GM19239 (cell line): ENCODE measurements at places on chromosomes 16 and 17.

DNA sequence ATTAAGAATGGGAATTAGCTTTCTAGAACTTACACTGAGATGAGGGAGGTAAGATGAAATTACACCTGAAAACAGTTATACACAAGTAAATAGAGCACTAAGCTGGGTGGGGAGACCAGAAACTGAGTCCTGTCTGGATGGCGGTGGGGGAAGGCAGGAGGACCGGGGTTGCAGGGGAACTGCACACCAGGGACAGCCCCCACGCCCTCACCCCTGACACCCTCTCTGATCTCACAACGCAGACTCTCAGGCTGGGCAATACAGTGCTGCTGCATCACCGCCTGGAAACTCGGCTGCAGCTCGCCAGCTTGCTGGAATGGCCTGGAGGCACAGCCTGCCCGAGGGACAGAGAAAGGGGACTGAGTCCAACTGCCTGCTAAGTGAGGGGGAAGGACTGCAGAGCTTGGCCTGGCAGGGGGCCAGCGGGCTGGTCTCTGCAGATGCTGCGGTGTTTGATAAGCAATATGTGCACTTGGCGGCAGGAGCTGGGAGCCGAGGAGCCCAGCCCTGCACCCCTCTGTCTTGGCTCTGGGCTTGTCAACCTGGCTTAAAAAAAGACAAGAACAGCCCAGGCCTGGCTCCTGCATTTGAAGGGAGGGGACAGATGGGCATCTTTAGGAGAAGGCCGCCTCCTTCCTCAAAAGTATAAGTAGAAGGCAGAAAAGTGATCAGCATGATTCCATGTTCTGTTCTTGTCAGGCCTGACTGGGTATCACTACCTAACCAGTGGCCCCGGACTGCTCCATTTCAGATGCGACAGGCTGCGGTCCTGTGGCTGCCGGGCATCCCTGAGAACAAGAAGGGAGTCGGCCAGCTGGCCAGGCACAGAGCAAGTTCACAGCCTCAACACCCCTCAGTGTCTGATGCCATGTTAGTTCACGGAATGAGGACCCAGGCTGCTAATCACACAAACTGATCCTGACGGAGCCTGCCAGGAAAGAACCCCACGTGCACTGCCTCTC, 30.2 kb downstream of the SPHK1 start:
- no peak for DNase-seq

DNA sequence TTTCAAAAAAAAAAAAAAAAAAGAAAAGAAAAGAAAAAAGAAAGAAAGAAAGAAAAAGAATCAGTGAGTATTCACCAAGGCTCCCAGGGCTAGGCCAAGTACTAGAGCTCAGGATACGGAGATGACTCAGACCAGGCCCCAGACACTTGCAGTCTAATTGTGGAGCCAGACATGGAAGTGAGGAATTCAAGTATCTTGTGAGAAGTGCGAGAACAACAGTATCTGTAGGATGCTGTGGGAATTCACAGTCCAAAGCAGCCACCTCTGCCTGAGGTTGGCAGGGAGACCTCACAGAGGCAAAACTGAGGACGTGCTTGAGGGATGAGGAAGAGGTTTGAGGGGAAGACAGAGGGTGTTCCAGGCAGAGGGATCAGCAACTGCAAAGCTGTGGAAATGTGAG, 14.0 kb upstream of the ALDOA start:
- DNase-seq: no peak

GRCh38 chr17:49590874-49591273, 15.2 kb downstream of the NXPH3 start:
- no peak for DNase-seq

- DNase-seq: no peak
These were observed 23.2 kb upstream of the NACA2 start for GRCh38 chr17:61614219-61614618.

DNA sequence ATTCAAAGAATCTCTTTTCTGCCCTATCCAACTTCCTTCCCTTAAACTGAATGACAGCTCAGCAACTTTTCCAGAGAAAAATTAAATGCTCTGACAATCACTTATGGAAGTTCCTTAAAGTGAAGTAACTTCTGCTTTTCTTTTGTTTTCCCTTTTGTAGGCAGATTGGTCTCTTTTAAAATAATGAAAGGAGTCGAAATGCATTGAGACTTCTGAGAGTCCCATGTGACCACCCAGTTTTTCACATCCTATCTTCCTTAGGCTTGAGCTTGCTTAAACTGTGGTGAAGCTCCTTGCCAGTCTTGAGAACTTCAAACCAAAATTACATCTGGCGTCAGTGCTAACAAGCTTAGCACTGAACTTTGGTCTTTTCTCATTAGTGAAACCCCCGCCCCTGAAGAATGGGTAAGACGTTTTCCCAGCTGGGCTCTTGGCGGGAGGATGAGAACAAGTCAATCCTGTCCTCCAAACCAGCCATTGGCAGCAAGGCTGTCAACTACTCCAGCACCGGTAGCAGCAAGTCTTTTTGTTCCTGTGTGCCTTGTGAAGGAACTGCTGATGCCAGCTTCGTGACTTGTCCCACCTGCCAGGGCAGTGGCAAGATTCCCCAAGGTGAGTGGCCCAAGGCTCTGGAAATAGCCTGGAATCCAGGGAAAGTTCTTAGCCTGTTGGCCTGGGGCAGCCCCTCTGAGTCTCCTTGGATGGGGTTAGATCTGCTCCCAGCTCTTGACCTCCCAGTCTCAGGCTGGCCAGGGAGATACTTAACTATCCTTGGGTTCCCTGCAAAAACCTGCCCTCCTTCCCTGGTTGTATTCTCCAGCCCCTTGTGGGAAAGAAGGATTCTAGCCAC, 1.2 kb downstream of the TMEM106A start:
- peak; percentile 15 for DNase-seq

DNA sequence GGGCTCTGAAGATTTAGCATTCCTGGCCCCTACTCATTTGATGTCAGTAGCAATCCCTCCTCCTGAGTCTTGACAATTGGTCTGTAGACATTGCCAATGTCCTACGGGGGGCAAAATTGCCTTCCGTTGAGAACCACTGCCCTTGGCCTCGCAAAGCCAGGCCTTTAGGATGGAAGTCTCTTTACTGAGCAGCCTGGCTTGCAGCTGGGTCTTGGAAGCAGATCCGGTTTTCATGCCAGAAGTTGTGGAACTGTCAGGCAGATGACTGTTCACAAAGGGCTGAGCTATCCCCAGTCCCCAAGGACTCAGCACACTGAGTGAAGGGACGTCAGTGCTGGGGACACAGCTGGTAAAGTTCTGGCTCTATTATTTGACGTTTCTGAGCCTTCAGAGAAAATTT, 83.2 kb downstream of the WSCD1 start:
- DNase-seq: no peak

GRCh38 chr17:65393514-65393913, 167.9 kb downstream of the AXIN2 start:
- DNase-seq: no peak

- DNase-seq: no peak
These were observed 148.3 kb downstream of the SHISA9 start for GRCh38 chr16:13049688-13050087.

GRCh38 chr17:21772321-21772720, 80.0 kb downstream of the KCNJ18 start:
- DNase-seq: no peak

- DNase-seq: no peak
These were observed 5.7 kb upstream of the MRPL12 start for GRCh38 chr17:81697261-81698044.

GRCh38 chr16:89505204-89506112, 2.7 kb upstream of the SPG7 start:
- DNase-seq: peak; percentile 78
